NCI-H1417 (cell line): ENCODE measurements at places on chromosomes 12 and 14.

GRCh38 chr14:51616724-51617409 lies 34.8 kb upstream of the FRMD6 start:
- no peak for DNase-seq

DNA sequence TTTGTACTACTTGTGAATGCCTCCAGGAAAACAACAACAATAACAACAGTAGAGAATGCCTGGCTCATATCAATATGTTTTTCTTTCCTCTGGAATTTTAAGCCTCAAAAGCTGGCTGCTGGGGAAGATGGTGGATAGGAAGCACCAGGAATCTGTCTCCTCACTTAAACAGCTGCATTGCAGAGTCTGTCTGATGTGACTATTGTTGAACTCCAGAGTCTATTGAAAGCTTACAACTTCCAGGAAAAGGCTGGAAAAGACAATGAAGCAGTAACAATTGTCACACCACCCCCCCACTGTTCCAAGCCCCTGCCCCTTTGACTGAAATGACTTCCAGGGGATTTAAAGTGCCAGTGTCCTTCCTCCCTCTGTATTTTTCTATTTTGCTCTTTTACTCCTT lies 309.7 kb downstream of the BMP4 start:
- no peak for DNase-seq

- DNase-seq, result no peak
These were observed 101.3 kb downstream of the PTPRO start for GRCh38 chr12:15423629-15424028.

DNA sequence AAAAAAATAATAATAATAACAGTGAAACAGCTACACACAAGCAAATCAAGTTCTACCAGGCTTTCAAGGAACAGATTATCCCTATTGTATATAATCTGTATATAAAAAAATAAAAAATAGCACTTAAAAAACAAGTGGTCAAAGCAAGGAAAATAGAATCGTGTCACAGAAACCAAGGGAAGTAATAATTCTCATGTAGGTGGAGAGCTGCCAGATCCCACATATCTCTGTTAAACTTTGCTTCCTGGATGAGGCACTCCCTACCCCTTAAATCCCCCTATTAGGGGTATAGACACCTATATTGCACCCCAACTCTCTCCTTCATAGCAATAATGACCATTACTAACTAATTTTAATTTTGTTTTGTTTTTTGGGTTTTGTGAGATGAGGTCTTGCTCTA lies 4.4 kb upstream of the CD27 start:
- no peak for DNase-seq

DNA sequence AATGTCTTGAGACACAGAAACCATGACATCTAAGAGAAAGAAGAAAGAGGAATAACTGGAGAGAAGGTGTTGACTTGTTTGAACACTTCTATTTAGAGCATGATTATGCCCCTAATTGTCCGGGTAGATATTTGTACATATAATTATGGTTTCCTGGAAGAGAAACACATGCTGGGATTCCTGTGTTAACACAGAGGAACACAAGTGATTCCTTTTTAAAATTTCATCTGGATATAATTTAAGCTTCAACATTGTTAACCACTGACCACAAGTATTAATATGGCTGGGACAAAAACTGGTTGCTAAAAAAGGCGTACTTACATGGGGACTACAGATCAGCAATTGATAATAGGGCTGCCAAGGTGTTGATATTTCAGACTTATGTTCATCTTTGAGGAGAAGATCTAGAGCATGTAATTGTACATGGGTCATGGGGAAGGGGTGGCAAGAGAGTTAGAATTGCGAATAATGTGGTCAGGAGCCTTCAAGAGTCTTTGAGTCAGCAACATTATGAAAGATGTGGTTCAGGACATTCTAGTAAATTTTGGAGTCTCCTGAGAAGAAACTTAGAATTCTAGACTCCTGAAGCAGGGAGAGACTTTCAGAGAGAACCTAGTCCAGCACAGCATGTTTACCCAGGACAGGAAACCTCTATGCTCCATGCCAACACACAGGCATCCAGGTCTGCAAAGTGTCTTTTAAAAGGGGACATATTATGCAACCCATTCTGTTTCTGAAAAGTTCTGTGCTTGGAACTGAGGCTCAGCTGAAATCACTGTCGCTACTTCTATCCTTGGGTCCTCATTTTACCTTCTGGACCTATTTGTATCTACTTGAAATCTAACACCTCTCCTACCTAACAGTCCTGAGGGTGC lies 56.5 kb downstream of the SLC38A1 start:
- peak; percentile 79 for DNase-seq

DNA sequence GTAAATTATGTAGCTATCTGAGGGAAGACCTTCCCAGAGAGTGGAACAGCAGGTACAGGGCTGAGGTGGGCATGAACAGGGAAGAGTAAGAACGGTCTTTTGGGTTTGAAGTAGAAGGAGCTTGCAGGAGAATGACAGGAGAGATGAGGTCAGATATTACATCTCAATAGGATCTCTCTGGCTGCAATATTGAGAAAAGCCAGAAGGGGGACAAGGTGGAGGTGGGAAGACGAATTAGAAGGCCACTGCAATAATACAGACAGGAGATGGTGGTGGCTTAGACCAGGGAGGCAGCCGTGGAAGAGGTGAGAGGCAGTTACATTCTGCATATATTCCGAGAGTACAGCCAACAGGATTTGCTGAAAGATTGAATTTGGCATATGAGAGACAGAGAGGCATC lies 310.2 kb downstream of the APAF1 start:
- no peak for DNase-seq

DNA sequence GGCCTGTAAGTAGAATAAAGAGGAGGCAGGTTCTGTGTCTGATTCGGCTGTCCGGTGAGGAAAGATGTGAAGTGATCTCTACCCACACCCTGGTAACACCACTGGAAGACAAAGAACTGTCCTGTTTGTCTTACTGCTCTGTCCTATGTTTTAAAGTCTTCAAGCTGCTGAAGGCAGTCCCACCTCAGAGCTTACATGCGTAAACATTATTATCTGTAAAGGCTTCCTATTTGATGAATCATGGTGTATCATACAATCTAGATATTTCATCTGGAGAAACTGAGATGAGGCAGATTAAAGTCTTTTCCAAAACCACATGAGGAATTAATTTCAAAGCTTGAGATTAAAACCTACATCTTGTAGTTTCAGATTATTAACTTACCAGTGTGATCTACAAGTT lies 427.6 kb downstream of the ZFP36L1 start:
- no peak for DNase-seq
